HuH-7.5 (cell line): ENCODE measurements at places on chromosomes 2 and 18.

DNA sequence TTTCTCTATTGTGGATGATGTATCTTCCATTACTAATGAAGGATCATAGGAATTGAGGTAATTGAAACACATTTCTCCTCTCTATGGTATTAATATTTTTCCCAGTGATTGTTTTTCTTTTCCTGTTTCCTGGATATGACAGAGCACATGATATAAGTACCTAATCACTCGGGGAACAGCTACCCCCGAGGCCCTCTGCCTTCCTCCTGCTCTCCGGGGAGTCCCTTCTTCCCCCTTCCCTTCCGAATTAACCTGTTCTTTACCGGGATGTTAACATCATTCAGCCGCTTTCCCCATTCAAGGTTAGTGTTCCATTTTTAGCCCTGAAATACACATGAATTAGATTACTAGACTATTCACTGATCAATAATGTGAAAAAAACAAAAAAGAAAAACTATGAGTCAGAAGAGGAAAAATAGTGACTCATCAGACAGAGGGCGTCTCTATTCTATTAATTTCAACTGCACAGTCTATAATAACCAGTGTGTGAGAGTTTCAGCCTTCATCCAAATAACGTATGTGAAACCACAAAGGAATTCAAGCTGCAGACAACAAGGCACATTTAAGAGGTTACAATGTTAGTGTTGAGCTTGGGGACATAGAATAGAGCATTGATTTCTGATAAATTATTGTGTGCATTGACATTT lies 450.8 kb downstream of the DLGAP1 start:
- DNase-seq = no peak

- no peak for DNase-seq
Measured at GRCh38 chr2:59560769-59561168, 992.7 kb downstream of the BCL11A start.

- DNase-seq = no peak
Measured at GRCh38 chr2:132979339-132980093, 309.5 kb upstream of the LYPD1 start.

DNA sequence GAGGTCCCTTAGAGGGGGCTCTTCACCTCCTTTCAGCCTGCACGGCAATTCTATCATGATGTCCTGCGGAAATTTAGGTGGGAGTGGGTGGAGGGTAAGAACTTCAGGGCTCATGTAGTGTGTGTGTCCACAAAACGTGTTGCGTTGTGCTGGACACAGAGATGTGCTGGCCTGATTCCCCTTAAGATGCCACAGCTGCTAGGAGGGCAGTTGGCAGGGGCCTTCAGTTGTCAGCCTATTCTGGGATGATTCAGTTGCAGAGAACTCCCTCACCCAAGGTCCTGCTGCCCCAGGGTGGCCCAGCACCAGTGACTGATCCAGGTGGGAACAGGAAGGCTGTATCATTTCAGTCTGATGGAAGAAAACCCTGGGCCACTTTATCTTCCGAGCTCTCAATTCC lies 1.0 kb upstream of the HJURP start:
- DNase-seq = no peak

DNA sequence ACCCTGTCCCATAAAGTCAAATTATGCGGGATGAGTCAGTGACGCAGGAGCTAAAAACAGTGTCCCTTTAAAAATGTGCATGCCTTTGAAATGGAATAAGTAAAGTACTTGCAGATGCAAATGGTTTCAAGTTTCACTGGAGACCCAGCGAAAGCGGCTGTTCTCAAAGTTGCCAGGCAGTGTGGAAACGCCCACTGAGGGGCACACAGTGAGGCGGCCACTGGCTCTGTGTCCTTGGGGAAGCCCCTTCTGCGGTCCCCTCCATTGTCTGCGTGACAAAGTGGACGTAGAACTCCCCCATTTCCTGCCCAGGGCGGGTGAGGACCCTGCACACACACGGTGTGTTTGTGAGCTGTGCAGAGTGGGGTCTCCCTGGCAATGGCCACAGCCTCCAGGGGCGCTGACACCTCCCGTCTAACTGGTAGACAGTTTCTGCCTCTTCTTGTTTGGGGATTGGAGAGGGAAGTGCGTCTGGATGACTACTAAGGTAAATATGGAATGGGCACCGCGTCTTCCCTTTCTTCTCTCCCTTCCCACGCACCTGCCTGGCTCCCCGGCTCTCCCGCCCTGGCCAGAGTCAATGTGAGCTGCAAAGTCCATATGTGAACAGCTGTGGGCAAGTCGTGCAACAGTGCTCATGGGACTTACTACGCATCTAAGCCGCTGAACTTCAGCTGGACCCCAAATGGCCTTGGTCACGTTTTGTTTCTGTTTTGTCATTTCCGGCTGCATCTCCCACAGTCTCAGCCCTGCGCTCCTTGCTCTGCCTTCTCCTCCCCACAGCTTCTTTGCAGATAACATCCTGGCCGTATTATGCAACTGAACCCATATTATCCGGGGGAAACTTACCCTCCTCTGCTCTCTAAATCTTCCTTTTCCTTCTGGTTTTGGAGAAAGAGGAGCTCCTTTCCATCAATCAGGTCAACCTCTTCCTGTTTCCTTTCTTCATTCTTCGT lies 33.7 kb upstream of the ZNF516 start:
- no peak for DNase-seq

DNA sequence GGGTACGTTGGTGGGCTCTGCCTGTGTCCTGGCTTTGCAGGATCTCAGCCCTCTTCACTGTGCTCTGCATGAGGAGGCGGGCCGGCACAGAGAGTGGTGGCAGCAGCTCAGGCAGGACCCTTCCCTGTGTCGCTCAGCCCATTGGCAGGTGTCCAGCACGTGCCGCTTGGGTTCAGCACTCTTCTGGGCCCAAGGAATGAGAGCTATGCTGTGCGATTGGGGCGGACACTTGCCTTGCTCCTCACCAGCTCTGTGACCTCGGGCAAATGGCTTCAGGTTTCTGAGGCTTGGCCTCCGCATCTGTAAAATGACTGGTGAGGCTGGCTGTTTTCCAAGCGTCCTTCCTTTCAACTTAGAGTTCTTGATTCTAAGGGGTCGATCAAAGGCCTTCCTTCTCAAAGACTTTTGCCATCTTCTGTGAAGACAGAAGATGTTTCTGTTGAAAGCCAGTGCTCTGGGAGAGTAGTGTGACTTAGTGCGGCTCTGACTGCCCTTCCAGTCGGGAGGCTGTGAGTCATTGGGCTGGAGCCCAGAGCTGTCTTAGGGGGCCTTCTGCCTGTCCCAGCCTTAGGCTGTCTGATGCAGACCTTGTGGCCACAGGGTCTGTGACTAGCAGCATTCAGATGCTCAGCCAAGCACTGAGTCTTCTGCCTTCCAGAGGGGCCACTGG lies 35.6 kb downstream of the GLI2 start:
- no peak for DNase-seq

GRCh38 chr2:45898819-45899218 lies 247.3 kb downstream of the PRKCE start:
- DNase-seq = no peak

GRCh38 chr2:144567745-144568144 lies 47.8 kb upstream of the ZEB2 start:
- no peak for DNase-seq

- no peak for DNase-seq
Measured at GRCh38 chr2:215775106-215775505, 238.2 kb downstream of the MREG start.

GRCh38 chr2:168814046-168814445 lies 11.6 kb downstream of the NOSTRIN start:
- DNase-seq = no peak

GRCh38 chr2:3078684-3079083 lies 298.9 kb downstream of the EIPR1 start:
- no peak for DNase-seq

DNA sequence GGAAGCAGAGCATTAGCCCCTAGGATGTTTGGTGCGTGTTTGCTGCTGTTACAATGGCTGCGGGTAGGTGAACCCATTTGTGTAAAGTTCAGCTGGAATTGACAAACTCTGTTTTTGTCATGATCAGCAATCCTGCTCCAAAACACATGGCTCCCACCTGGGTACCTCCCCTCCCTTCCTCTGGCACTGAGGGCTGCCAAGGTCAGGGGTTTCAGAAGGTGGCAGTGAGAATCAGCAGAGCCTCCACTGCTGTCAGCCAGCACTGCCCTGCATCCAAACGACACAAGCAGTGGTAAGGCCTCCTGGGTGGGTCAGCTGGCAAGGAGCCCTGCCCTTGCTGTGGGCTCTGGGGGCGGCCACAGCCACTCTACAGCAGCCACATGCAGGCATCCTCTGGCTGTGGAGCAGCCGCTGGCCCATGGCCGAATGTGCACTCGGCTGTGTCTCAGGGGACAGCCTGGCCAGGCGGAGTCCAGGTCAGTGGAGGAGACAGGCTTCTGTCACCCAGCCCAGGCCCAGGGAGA lies 32.8 kb upstream of the LDLRAD4 start:
- DNase-seq = no peak

DNA sequence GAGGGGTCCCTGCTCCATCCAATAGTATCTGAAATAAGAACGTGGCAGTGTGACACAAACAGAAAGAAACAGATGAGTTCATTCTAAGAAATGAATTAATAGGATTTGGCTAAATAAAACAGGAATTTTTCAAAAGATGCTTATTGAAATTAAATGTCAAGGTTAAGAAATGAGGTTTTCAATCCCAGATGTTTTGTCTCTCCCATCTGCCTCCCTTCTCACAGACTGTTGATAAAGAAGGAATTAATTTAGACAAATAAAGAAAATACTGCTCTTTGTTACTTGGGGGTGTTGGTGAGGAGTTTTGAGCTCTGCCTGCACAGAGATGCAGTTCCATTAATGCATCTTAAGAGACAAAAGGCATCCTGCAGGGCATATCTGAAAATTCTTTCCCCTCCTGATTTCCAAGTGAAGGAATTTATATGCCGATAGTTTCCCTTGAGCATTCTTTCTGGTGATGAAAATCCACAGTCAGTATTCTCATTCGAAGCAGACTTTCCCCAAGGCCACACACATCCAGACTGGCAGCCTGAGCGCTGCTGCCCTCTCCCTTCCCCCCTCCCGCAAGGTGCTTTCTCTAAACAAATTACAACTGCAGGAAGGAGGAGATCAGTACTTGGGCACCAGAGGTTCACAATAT lies 385.4 kb upstream of the RND3 start:
- DNase-seq = no peak

DNA sequence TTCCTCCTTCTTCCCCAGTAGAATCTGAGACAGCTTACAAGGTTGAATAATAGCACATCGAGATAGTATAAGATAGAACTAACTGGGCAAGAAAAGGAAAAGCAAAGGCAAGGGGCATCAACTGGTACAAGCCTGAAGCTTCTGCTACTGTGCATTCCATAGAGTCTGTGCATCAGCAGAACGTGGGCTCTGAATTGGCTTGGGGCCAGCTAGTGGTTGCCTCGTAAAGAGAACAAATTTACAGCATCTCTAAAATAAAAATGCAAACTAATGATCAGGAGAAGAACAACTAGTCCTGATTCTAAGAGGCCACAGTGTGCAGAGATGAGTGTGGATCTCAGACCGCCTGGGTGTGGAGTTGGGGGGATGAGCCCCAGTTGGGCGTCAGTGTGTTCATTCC lies 36.6 kb downstream of the UPP2 start:
- DNase-seq = no peak

GRCh38 chr18:48715711-48716361 lies 177.0 kb downstream of the CTIF start:
- DNase-seq = no peak

DNA sequence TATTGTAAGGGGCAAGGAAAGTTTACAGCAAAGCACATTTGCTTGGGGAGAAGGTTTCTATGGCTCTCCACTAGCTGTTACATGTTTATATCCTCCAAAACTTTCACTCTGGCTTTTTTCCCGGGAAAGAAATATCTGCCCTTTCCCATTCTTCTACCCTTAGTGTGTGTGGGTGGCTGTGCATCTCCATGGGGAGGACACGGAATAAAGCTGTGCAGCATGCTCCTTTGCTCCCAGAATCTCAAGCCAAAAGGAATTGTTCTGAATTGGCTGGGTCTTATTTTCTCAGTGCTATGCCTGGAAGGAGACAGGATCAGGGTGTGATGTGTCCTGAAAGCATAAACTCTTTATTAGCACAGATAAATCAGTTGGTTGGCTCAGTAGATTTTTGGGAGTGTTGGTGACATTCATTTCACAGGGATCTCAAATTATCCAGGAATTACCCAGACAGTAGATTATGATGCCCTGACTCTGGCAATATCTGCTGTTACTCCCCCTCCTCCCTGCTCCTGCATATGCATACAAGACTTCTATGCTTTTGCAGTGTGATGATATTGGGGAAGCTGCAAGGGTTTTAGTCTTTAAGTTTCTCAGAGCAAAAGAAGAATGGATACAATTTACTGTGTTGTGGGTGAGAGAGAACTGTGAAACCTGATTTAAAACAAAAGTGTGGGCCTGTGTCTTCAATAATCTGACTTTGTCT lies 63.1 kb downstream of the PARD3B start:
- no peak for DNase-seq

- DNase-seq = no peak
Measured at GRCh38 chr2:147006736-147007141, 838.1 kb upstream of the ACVR2A start.

DNA sequence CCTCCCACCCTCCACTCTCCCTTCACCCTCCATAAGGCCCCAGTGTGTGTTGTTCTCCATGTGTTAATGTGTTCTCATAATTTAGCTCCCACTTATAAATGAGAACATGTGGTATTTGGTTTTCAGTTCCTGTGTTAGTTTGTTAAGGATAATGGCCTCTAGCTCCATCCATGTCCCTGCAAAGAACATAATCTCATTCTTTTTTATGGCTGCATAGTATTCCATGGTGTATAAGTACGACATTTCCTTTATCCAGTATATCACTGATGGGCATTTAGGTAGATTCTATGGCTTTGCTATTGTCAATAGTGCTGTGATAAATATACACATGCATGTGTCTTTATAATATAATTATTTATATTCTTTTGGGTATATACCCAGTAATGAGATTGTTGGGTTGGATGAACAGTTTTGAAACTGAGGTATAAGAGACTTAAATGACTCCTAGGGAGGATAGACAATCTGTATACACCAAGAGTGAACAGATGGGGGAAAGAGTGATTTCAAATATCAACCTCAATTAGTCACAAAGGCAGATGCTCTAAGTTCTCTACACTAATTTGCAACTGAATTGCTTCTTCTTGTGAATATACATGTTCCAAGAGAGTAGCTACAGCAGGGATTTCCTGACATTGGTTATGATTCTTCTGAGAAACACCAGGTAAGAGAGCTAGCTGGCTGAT lies 23.7 kb downstream of the CWC22 start:
- no peak for DNase-seq

- no peak for DNase-seq
Measured at GRCh38 chr2:144320491-144320890, 199.4 kb downstream of the ZEB2 start.

DNA sequence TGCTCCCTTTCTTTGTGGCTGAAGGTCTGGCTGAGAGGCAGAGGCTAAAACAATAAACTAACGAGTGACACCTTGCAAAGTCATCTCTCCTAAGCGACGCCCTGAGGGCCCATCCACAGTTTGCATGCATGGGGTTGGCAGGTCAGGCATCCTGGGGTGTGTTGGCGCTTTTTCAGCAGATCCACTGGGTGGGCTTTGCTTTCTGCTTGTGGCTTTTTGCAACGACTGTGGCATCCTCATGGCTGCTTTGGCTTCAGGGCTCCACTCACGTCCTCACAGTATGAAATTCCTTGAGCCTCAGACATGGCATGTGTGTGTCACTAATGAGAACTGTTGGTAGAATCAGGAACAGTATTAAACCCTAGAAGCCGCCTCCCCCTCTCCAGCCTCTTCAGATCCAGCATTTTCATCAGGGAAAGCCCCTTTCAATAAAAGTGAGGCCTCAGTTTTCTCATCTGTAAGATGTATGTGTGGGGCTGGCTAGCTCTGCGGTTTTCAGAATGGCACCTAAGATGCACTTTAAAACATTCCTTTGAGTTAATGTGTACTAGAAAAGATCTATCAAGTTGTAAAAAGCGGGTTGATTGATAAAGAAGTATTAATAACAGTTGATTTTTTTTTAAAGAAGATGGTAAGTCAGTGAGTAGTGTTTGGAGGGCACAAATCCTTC lies 72.5 kb downstream of the SH3BP4 start:
- no peak for DNase-seq
